ENCODE measurements at places on chromosomes 4 and X.

DNA sequence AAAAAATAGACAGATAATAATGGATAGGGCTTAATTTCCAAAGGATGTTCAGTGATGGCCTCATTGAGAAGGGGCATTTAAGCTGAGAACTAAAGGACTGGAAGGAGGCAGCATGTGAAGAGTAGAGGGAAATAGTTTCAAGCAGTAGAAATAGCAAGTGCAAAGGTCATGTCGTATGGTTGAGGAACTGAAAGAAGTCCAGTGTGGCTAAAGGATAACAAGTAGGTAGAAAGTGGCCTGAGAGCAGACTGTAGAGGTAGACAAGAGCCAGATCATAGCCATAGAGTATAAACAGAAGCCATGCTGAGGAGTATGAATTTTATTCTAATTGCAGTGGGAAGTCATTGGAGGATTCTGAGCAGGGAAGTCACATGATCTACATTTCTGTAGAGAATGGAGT, 72.3 kb downstream of the GRIA3 start:
- DNase-seq, result no peak

- DNase-seq, result no peak
These were observed 740.6 kb upstream of the TENM3 start for GRCh38 chr4:181502611-181503010.

- DNase-seq, result no peak
These were observed 183.3 kb downstream of the KDR start for GRCh38 chr4:54941994-54942552.

- DNase-seq, result no peak
These were observed 39.1 kb upstream of the TMEM184C start for GRCh38 chr4:147578051-147578476.

- DNase-seq, result no peak
These were observed 87.1 kb upstream of the PUDP start for GRCh38 chrX:7235071-7235470.

- DNase-seq, result no peak
These were observed 20.9 kb downstream of the KLB start for GRCh38 chr4:39427520-39428114.

DNA sequence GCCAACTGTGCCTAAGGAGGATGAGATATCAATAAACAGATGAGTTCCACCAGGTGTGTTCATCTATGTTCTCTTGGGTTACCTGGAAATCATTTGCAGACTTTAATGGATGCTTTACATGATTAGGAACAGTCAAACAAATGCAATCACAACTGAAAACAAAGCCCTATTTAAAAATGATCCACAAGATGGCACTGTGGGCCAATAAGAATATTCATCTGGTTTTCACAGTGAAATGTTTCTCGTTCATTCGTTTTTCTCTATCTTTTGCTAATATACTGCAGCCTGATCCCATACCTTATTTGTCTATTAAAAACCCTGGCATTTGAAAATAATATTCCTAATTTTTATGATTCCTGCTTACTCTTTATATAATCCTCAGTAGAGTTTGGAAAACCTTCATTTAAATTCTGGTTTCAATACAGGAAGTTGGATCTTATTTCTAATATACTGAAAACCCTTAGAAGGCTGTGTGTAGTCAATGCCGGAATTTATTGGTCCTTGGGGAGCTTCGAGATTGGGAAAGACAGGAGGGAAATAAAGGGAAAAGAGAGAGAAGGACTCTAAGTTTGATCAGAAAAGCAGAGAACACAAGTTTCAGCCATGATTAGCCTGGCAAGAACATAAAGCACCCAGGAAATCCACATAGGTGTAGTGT, 63.8 kb upstream of the TAPT1 start:
- DNase-seq, result no peak

DNA sequence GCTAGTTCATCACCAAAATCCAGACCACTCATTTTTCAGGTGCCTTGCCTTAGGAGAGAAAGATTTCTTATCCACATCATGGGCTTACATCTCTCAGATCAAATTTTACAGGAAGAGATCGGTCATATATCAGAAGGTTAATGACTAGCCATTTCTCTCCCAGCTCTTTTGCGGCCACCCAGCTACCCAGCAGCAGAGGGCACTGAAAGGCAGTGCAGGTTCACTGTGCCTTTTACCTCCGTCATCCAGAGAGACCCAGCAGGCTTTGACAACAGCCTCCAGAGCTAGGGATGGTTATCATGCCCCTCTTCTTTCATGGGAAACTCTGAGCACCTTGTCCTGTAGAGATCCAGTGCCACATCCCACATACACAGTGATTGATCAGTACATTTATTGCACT, 384.8 kb downstream of the AFF2 start:
- DNase-seq, result no peak

DNA sequence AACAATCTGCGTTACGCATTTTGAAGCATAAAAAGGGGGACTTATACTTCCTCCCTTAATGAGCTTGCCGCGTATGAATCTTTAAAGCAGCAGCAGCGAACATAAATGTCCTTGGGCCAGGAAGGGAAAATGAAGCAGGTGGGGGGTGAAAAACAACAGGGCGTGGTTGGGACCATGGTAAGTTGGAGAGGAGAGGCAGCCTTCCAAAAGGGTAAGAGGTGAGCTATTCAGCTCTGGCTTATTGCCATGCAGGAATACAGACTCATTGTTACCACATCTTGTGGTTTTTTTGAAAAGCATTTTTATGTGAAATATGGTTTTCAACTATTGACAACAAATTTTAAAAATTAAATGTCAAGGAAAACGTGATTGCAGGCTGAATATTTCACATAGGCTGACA, 710.7 kb upstream of the FAM241A start:
- DNase-seq, result no peak

DNA sequence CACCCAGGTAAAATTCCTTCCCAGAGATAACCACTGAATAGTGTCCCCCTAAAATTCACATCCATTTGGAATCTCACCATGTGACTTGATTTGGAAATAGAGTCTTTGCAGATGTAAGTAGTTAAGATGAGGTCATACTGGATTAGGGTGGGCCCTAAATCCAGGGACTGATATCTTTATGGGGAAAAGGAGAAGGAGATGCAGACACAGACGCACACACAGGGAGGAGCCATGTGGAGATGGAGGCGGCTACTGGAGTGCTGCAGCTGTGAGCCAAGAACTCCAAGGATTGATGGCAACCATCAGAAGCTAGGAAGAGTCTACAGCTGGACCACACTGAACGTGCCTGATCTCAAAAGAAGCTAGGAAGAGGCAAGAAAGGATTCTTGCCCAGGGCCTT, 96.6 kb upstream of the SRD5A3 start:
- no peak for DNase-seq

DNA sequence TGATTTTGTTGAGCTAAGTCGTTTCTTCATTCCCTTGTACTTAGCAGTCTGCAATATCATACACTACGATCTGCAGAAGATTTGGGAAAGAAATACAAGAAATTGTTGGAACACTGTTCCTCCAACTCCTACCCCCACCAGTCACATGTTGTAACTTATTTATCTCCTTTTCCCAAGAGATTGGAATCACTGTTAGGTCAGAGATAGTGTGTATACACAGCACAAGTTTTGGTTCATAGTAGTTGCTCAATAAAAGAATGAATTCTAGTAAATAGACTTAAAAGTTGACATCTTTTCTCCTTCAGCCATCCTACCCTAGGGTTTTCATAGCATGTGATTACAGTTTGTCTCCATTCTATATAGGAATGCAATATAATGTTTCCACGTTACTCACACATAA, 68.8 kb downstream of the ARFIP1 start:
- no peak for DNase-seq

GRCh38 chr4:110730318-110730717, 107.4 kb upstream of the PITX2 start:
- no peak for DNase-seq

DNA sequence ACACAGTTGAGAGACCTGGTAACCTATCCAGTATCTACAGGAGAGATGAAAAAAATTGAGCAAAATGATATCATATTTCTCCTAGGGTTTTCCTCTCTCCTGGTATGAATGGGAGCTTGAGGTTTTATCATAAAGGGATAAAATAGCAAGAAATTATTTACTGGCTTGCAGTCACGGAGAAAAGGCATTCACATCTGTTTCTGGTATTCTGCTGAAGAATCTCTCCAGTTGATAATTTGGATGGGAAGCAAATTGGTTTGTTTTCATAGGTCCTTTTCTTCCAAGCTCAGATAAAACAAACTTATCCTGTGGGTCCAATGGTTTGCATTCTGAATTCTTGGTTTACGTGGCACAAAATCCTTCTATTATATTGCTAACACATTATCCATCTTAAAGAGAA, 83.1 kb upstream of the GYPA start:
- no peak for DNase-seq

GRCh38 chr4:6926681-6927478, 17.3 kb downstream of the TBC1D14 start:
- DNase-seq, result no peak

GRCh38 chr4:79445371-79445781, 37.3 kb upstream of the GK2 start:
- no peak for DNase-seq

DNA sequence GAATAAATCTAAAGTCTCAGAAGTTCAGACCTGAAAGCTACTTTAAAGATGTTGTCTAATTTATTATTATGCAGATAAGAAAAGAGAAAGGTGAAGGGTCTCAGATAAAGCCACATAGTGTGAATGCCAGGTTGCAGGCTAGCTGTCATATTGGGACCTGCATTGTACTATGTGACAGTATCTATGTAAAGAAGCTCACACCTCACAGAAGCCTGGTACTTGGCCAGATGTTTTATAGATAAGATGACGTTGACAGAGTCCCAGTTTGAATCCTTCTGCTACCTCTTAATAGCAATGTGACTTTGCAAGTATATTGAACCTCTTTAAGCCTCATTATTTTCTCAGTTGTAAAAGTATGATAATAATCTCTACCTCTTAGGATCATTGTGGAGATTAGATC, 227.0 kb downstream of the SPRY1 start:
- DNase-seq, result no peak

- DNase-seq, result no peak
These were observed 696 bp downstream of the SCRG1 start for GRCh38 chr4:173398220-173398619.

DNA sequence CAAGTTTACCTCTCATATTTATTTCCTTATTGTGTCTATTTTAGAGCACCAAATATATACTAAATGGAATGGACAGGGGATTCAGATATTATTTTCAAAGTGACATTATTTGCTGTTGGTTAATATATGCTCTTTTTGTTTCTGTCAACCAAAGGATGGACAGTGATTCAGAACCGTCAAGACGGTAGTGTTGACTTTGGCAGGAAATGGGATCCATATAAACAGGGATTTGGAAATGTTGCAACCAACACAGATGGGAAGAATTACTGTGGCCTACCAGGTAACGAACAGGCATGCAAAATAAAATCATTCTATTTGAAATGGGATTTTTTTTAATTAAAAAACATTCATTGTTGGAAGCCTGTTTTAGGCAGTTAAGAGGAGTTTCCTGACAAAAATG, 6.2 kb downstream of the FGB start:
- DNase-seq, result no peak

GRCh38 chrX:111520506-111520905, 9.1 kb downstream of the SERTM2 start:
- DNase-seq, result no peak

Data from GM06990 (cell line).